ENCODE measurements at places on chromosomes 12 and 14. TPM values are rescaled to one million over a fixed set of nuclear protein-coding genes. Genes with fewer than 3 reads are reported as not detected.

DNA sequence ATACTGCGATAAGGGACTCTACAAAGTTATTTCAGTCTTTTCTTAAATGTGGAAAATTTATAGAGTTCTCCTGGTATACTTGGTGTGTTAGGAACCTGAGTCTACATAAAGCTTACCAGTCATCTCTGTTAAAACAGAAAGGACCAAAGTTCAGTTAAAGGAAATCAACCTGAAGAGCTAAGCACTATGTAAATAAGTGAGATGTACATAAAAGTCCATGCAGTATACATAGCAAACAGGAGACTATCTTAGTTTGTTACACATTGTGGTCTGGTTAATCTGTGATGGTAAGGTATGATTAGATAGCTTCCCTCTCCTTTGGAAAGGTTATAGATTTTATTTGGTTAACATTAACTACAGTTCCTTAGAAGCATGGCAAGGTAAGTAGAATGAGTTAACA, 75.9 kb downstream of the ATP2B1 start:
- H3K4me3 ChIP-seq = no peak overlapping the region
- DNase-seq = no peak
- H3K27me3 ChIP-seq = no peaks in the 10 kb centered on the region

DNA sequence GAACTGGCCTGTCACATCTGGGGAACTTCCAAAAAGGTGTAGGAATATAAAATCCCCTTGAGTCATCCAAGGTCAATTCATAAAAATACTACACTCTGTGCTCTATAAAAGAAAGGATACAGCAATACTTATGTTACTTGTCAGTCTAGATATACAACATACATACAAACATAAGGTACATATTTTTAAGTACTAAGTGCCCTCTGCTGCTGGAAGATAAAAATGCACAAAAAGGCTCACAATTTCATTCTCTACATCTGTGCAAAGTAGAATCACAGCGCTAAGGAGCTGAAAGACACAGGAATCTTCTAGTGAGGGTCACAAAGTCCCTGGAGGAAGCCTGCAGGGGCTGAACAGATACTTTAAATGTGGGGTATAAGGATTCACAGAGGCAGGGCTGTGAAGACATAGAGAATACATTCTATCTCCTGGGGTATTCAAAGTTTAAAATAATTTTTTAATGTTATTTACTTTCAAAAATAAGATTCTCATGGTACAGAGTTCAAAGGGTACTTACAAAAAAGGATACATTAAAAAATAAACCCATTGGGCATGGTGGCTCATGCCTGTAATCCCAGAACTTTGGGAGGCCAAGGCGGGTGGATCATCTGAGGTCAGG, 10.2 kb upstream of the GOLGA5 start:
- H3K36me3 ChIP-seq = no peaks in the 10 kb centered on the region
- no peak overlapping the region for H3K27ac ChIP-seq
- DNase-seq = no peak
- no peaks in the 10 kb centered on the region for H3K4me1 ChIP-seq
- no peak overlapping the region for H3K4me3 ChIP-seq

- H3K36me3 ChIP-seq = no peaks in the 10 kb centered on the region
- peaks cover 17% of the 10 kb centered on the region for H3K4me1 ChIP-seq
- H3K27ac ChIP-seq = no peak overlapping the region
Observed at GRCh38 chr12:12791756-12792369, 6.4 kb downstream of the APOLD1 start.

DNA sequence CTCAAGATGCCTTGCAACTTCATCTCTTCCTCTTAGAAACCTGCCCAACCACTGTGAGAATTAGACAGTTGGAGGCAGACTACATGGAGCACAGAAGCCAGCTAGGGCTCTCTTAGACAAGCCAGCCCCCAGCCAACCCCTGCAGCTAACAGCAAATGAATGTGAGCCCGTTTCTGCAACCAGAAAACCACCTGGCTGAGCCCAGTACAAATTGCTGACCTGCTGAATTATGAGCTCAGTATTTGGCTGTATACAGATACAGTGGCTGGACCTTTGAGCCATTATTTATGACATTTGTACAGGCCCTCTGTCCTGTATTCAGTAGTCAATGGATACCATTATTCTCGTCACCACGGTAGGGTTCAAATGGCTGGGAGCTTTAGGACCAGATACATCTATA, 112.9 kb downstream of the TBX5 start:
- no peaks in the 10 kb centered on the region for H3K27me3 ChIP-seq
- H3K4me3 ChIP-seq = no peak overlapping the region
- no peak for DNase-seq
- H3K36me3 ChIP-seq = no peaks in the 10 kb centered on the region
- no peaks in the 10 kb centered on the region for H3K4me1 ChIP-seq
- no peak overlapping the region for H3K27ac ChIP-seq

- no peaks in the 10 kb centered on the region for H3K27me3 ChIP-seq
- no peak for DNase-seq
- H3K4me1 ChIP-seq = no peaks in the 10 kb centered on the region
- no peak overlapping the region for H3K4me3 ChIP-seq
Observed at GRCh38 chr12:131942671-131943070, 7.1 kb upstream of the EP400 start.

DNA sequence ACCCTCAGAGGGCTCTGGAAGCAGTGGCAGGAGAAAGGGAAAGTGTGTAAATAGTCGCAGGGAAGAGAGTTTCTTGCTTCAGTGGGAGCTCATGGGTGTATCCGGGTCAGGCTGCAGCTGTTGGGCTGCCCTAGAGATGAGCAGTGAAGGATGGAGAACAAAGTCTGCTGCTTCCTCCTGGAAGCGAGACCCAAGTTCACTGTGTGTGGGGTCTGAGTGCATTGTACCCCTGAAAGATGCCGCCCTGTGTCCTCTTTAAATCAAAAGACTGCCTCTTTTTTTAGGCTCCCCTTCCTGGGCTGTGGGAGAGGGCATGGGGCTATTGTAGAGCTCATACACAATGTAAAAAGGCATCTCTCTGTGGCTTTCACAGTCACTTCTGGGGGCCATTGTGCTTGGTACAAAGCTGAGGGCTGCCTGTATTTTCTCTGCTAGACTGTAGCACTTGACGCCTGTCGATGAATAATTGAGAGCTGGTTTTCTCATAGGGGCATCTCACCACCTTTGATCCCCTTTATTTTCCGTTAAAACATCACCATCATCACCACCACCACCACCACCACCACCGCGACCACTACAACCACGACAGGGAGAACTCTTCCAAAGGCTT, 16.7 kb downstream of the CHST11 start:
- peaks cover 84% of the 10 kb centered on the region for H3K4me1 ChIP-seq
- peak overlapping the region; percentile 21 for H3K4me3 ChIP-seq
- no peak for DNase-seq
- no peaks in the 10 kb centered on the region for H3K27me3 ChIP-seq
- H3K27ac ChIP-seq = no peak overlapping the region

The NPFF gene
- not detected for total RNA-seq

Data from CD8-positive, alpha-beta memory T cell (primary cell).